CD8-positive, alpha-beta memory T cell (primary cell): ENCODE measurements at places on chromosomes 7 and 10.

DNA sequence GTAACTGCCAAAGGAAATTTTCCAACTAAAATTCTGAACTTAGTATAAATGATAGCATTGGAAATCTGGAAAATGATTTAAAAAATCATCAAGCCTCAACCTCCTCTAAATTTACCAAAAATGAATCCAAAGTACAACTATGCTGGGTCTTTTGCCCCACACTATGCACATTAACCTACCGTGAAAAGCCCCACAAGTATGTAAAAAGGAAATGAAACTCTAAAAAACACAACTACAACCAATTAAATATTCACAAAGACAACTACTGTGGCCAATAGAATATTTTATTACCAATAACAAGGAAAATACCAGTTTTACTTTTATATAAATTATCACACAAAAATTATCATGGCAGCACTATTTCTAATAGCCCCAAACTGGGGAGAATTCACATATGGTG, 19.3 kb downstream of the EIF3A start:
- DNase-seq, result no peak

DNA sequence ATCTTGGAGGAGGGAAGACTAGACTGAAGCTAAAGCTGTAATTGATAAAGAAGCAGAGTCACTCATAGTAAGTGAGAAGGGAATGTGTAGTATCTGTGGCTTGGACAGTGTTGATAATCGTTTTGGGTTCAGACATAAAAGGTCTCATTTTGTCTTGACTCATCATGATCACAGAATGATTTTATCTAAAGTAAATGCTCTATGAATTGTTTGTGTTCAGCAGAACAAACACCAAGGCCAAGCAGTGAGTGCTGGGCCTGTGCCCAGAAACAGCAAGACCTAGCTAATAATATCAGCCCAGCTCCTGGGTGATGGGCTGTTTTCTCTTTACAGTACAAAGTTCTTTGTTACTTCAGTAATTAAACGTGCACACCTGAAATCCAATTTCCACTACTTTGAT, 26.7 kb upstream of the CD36 start:
- no peak for DNase-seq

- peak; percentile 6 for DNase-seq
Observed at GRCh38 chr7:19665399-19666008, 43.3 kb downstream of the POLR1F start.

DNA sequence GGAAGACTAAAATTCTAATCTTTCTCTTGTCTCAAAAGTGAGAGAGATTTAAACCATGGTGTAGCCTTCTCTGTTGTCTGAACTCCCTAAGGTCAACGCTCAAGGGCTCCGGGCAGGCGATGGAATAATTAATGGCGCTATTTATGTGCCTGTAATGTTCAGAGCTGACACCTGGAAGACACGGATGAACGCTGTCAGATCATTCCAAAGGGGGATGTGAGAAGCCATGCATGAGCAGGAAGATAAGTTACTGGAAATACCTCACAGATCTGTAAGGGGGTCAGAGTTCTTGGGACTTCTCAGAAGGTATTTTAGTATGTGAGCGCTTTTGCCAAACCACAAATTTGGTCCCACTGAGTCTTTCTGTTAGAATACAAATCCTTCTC, 73.3 kb upstream of the MTPN start:
- no peak for DNase-seq

- no peak for DNase-seq
Observed at GRCh38 chr7:100827330-100828226, at the start of gene EPHB4. Gene EPHB4 (minus strand): TSS chr7:100827523. CDS start chr7:100827030, 493 bp downstream.

- DNase-seq, result no peak
Observed at GRCh38 chr7:134752006-134752760, 27.3 kb upstream of the CALD1 start.

DNA sequence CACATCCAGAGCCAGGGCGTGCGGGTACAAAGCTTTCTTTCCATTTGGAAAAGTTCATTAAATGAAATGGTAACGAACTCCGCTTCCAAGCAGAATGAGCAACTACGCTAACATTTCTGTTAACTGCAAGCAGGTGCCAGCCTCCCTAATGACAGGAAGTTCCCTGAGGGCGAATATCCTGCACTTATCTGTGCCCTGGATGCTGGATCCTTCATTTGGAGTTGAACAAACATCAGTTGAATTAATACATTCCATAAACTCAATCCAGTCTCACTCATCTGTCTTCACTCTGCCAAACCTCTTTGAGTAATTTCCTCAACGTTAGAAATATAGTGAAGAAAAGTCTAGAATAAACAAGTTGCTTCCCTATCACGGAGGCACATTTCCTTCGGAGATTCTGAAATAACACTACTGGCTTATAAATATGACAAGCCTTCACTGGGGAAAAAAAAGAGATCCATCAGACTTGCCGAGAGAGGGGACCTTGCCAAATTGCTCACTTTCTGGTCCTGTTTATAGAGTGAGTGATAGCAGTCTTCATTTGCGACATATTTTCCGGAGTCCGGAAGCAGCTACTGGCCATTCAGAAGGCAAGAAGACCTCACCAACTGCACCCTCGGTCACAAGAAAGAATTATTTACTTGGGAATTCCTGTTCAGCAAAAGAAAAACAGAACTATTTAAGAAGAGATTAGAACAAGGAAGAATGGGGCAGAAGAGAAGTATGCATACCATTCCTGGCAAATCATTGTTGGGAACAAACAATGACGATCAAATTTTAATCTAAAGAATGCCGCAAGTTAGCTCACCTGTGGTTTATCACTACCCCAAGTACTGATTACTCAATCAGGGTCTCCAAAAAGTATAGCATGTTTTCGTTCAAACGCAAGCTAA, 196.4 kb downstream of the FAM107B start:
- no peak for DNase-seq

DNA sequence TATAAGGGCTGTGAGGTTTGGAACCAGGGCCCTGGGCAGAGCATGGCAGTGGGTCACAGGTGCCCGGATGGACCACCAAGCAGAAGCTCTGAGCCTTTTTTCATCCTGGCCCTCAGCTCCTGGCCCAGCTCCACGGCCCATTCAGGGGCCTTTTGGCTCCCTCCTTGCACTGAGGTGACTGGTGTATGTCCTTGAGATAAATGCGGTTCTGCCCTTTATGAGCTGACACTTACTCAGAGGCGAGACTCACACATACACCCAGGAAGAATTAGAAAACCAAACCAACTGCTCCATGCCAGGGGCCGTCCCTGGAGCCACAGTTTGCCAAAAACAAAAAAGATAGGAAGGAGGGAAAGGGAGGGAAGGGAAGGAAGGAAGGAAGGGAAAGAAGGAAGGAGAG, 49.7 kb downstream of the CUZD1 start:
- no peak for DNase-seq

GRCh38 chr7:23863209-23863787, 153.3 kb downstream of the STK31 start:
- DNase-seq, result no peak

DNA sequence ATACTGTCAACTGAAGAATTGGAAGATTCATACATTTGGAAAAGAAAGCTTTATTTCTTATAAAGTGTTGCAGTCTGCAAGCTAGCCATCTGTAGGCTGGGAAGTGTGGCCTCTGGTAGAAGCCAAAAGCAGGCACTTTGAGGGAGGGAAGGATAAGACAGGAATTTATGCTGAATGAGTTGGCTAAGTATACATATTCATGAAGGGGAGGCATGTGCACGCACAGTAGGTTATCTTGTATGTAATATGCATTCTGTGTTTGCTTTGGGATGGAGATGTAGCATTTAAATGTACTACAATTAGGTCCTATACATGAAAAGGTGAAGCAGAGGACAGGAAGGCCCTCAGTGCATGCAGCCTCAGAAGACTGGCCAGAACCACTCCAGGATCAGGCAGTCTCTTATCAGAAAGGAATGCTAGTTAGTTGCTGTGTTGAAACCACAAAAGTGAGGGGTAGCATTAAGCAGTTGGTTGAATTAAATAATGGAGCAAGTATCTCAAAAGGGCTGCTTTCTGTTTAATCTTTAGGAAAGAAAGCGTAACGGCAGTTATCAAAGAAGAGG, 40.9 kb downstream of the MYO3A start:
- no peak for DNase-seq

DNA sequence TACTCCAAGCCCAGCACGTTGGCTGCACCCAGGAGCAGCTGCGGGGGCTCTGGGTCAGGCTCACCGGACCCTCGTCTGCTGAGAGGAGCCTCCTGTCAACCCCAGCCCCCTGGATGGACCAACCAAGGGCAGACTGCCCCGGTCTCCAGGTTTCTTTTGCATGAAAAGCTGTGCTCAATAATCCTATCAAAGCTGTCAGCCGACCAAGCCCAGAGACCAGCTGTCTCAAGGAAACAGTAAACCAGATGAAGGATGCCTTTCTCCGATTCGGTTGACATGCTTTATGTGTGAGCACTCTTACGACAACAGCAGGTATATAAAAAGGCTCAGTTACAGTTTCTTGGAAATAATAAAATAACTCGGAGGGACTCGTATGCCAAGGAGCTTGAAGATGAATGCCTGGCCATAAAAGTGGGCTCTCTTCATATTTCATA, 71.6 kb upstream of the BAIAP2L1 start:
- no peak for DNase-seq

DNA sequence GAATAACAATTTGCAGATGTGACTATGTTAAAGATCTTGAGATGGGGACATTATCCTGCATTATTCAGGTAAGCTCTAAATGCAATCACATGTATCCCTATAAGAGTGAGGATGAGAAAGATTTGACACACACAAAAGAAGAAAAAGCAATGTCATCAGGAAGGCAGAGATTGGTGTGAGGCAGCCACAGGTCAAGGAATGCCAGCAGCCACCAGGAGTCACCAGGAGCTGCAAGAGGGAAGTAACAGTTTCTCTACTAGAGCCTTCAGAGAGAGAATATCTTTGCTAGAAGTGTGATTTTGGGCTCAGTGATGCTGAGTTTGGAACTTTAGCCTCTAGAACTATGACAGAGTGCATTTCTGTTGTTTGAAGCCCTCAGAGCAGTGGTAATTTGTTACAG, 700.3 kb upstream of the SEMA3D start:
- no peak for DNase-seq

DNA sequence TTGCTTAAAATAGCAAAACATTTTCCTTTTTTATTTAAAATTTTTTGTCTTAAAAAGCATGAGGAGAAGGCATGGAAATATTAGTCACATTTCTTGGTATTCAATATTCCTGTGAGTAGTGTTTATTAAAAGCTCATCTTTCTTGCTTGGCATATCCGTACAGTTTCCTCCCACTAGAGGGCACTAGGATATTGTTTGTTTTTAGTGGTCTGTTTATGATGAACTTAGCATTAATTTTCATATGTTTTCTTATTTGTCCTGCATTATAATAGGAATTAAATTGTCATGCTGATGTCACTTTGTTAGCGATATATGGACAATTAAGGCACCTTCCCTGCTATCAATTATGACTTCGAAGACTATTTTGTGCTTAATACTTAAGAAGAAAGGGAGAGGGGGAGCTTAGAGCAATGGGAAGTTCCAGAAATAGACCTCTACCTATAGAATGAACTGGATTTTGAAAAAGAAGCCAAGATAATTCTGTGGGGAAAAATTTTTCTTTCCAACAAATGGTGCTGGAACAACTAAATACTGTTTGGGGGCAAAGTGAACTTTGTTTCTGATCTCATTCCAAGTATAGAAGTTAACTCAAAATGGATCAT, 91.0 kb upstream of the STRIP2 start:
- no peak for DNase-seq

- DNase-seq, result no peak
Observed at GRCh38 chr7:3579638-3580219, 278.7 kb downstream of the SDK1 start.

GRCh38 chr7:56063500-56063881, 595 bp upstream of the SUMF2 start:
- no peak for DNase-seq

- DNase-seq, result peak; percentile 25
Observed at GRCh38 chr10:131810036-131810804, 90.6 kb upstream of the PPP2R2D start.

DNA sequence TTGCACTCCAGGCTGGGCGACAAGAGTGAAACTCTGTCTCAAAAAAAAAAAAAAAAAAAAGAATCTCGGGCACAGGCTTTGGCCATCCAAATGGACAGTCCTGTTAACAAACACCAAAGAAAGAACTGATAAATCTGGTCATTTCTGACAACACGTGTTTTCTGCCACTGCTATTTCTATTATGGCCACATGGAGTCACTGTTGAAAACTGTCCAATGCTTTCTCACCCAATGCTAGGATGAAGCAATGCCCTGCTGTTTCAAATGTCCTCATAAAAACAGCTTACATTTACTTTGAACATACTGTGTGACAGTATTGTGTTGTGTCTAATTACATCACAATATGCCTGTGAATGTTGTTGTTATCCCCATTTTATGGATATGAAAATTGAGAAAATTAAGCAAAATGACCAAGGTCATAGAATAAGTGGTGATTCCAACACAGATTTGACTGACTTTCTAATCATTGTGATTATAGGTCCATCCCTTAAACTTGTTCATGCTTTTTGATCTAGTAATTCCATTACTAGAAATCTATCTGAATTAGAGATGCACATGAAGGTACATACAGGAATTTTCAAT, 19.9 kb upstream of the MAP3K8 start:
- no peak for DNase-seq

GRCh38 chr7:5629941-5630340, 151.5 kb downstream of the RNF216 start:
- no peak for DNase-seq

DNA sequence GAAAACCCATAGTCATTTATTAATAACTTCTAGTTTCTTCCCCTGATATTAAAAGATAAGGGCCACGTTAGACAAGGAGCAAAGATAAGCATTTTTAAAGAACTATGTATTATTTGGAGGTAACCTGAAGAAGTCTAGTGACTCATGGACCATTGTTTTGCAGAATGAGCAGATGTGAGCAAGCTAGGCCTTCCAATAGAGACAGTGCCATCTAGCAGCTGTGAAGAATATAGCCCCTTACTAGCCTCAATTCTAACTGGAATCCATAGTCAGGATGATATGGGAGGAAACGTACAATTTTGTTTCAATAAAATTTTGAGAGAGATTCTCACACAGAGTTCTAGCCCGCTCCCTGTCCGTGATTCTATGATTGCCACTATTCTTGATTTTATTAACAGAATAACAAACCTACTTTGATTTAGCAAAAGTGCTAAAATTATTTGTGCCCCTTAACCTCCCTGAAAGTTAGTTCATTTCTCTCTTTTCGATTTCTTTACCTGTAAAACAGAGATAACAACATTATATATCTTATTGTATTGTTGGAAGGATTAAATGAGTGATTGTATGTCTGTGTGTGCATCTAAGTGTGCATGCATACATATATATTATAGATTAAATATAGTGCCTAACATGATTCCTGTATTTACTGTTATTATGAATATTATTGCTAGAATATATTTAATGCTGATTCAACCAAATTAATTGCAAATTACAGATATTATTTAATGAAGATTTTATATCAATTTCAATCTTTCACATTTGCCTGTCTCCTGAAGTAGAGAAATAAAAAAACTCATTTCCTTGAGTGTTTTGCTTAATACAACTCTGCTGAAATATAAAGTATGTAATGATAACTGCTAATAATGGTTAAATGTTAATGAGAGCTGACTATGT, 22.7 kb downstream of the FAM237B start:
- DNase-seq, result no peak

DNA sequence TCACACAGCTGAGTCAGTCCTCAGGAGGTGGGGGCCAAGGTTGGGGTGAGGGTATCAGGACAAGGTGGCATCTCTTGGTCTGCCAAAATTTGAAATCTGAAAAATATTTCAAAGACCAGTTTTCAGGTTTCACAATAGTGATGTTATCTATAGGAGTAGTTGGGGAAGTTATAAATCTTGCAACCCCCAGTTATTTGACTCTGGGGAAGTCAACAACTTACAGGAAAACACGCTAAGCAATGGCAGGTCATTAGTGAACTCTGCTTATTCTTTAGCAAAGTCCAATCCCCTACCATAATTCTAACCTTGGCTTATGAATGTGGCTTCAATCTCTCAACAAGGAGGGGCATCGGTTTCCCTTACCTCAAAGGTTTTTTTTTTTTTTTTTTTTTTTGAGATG, 94.9 kb downstream of the MARCHF5 start:
- no peak for DNase-seq
